Brain (organoid and tissue), 16 donors: ENCODE measurements at places on chromosomes 2 and 18. TPM values are rescaled to one million over a fixed set of nuclear protein-coding genes. Genes with fewer than 3 reads are reported as not detected.

DNA sequence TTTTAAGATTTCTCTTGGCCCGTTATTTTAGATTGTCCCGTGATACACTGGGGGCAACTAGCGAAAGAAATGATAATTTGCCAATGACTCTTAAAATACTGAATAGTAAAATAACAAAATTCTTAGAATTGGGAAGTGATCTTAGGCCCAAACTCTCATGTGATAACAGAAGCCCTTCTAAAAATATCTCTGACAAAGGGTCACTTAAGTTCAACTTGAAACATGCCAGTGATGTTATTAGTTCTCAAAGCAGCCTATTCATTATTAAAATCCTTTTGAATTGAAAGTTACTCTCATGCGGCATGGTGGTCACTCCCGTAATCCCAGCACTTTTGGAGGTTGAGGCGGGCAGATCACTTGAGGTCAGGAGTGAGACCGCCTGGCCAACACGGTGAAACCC, 920.9 kb downstream of the NRXN1 start:
- no peak for DNase-seq

- DNase-seq, result peak; percentile 89
Measured at GRCh38 chr18:44715842-44716241, 35.2 kb downstream of the SETBP1 start.

Gene GALNT3
- 5.3 TPM for polyA plus RNA-seq

Gene ANKRD62
- polyA plus RNA-seq, result not detected

- peak; percentile 35 for DNase-seq
Measured at GRCh38 chr2:128408349-128409305, 90.0 kb upstream of the HS6ST1 start.

DNA sequence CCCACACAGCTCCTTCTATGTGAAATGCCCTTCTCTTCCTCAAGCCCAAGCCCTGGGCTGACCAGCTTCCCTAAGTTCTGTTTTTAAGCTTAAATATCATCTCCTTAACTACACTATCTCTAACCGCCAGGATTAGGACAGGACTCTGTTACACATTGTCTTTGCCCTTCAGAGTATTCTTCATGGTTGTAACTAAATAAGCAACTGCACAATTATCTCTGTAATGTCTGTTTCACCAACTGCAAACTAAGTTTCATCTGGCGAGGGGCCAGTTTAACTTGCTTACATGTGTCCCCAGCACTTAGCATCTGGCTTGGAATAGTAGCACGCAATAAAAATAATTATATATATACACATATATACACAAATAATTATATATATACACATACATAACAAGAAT, 1.1 kb upstream of the ERMN start:
- no peak for DNase-seq

- no peak for DNase-seq
Measured at GRCh38 chr2:113827426-113827825, 62.5 kb upstream of the ACTR3 start.

- peak; percentile 1 for DNase-seq
Measured at GRCh38 chr2:232200195-232200594, 178.4 kb upstream of the ALPP start.

- DNase-seq, result no peak
Measured at GRCh38 chr18:39746201-39746600, 2180.6 kb upstream of the CELF4 start.

DNA sequence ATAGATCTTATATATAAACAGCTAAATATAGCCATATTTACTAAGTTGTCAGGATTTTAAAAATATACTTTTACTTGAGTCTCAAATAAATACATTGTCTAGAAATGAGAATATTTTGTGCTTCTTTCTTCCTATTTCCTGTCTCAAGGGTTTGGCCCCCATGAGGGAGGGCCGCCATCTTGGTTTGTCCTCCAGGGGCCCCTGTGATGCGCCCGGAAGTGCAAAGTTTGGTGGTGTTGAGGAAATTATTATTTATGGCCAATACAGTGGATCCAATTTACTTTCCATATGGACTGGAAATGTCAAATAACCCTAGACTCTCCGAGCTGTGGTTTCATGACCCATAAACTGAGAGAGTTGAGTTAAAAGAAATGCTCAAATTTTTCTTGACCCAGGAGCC, 104.7 kb upstream of the OTOS start:
- no peak for DNase-seq

DNA sequence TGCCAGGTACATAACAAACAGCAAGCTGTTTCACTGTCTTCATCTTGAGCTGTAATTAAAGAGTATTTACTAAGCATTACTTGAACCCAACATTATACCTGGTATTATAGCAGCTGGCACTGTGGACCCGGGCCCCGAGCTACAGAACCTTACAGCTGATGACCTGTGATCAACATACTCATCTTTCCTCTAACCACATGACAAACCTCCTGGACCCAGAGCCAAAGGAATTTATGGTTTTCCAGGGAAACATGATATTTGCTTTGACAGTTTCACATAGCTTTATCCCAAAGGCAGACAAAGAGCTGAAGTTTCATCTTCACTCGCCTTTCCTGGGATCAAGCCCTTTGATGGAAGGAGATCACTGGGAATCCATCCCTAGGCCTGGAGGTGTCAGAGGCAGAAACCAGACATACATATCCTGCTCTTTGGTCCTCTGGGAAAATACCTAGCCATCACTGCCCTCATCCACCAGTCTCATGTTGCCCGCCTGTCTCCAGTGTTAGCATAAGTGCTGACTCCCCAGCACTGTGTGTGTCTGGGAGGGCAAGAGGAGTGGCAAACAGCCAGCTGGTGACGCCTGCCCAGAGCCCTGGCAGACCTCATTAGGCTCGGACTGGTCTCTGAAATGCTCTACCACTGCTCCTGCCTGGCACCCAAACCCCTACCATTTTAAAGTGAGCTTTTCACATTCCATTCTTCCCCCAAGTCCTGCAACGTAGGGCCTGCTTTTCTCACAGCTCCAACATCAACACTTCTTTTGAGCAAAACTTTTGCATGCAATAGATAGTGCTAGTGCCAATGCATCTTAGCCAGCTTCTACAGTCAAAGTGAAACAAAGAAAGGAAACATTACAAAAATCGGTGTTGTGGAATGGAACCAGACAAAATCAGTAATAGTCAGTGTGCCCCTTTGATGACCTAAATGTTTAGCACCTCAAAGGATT, 138.8 kb upstream of the CTAGE1 start:
- DNase-seq, result no peak

Gene PSTPIP2
- 2.2 TPM for polyA plus RNA-seq

DNA sequence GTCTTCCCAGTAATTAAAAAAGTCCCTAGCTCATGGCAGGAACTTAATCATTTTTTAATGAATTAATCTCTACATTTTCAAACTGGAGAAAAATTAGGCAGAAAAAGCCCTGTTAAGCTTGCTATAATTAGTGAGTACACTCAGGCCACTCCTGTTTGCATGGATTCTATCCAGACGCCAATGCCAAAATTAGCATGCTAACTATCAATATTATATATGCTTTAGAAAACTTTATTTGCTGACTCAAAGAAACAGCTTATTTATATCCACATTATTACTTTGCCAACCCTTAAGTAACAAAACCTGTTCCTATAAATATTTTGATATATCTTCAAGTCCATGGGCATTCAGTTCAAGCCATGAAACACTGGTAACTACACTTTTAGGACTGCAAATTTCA, 90.9 kb downstream of the SMC6 start:
- no peak for DNase-seq

GRCh38 chr18:37238282-37239108, 327.1 kb downstream of the CELF4 start:
- no peak for DNase-seq

- no peak for DNase-seq
Measured at GRCh38 chr2:15800495-15801329, 139.6 kb upstream of the MYCN start.

DNA sequence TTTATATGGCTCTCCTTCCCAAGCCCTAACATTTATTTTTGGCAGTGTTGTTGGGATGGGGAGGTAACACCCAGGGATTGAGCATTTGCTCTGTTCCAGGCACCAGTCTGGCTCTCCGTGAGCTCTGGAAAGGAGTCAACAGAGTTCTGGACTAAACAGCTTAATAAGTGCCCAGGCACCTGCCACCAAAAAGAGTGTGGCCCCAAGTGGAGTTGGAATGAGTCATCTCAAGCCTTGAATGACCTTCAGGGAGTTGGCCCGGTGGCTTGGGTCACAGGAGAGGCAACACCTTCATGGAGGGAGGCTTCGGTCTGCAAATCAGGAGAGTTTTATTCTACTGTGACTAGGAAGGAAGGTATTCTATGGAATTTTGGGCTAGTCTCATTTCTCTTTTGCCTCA, 203.2 kb downstream of the DLGAP1 start:
- no peak for DNase-seq

DNA sequence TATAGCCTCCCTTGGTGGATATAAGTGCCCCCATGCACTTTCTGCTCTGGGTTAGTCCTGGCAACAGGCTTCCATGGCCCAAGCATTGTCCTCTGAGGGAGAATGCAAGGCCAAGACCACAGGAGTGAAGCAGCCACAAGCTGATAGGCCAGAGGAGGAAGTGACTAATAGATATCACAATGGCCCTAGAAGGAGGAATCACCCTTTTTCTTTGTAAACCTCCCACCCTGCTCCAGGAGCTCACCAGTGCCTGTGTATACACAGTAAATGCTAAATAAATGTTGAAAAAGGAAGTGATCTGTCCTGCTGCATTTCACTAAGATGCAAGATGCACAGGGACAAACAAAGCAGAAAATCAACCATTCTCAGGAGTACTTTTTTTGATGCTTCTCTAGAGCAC, 49.7 kb upstream of the ABCA12 start:
- no peak for DNase-seq

DNA sequence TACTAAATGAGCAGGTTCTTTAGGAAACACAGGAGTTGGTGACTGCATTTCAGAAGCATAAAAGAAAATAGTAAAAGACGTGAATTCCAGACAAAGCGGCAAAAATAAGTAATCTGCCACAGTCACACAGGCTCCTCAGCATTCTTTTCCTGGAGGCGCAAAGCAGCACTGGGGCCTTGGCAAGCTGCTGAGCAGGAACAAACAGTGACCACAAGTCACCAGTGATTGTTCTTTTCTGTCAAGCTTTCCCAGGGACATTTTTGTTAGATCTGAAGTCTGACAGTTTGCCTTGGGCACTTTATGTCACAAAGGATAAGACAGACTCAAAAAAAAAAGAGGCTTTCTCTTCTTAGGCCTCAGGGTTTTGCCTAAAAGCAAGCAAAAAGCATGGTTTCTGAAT, 216.2 kb downstream of the CDH20 start:
- no peak for DNase-seq

Gene ASTL
- not detected for polyA plus RNA-seq

Gene TMEM37
- polyA plus RNA-seq, result 1.9 TPM

DNA sequence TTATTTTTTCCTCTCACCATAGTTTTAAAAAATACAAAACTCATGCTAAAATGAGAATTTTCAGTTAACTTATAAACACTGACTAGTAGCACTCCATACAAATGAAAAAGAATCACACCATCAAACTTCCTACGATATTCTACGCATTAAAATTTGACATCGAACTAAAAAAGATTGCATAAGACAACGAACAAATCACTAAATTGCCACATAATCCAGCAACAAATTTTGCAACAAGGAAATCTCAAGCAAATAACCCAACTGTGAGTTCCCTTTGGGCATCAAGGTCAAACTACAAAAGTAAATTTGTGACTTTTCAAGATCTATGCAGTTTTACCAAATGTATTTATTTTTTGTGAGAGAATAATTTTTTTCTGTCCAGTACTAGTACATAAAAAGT, 1.5 kb downstream of the MAP3K2 start:
- DNase-seq, result no peak

GRCh38 chr2:47644351-47644750, 138.6 kb upstream of the MSH6 start:
- DNase-seq, result no peak

DNA sequence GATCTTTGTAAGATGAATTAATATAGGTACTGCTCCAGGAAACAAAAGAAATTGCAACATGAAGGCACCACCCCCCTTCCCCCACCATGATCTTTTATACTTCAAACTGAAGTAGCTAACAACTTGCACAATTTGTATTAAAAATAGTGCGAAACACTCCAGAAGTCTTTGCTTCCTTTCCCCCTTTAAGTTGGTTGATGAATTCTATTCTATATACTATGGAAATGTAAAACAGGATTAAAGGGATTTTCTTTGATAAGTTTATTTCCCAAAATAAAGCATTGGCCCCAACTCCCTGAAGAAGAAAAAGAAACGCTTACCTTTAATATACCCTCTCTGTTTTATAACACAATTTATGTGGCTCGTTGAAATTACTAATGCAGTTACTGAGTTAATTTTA, 227.1 kb downstream of the ARHGAP15 start:
- no peak for DNase-seq

DNA sequence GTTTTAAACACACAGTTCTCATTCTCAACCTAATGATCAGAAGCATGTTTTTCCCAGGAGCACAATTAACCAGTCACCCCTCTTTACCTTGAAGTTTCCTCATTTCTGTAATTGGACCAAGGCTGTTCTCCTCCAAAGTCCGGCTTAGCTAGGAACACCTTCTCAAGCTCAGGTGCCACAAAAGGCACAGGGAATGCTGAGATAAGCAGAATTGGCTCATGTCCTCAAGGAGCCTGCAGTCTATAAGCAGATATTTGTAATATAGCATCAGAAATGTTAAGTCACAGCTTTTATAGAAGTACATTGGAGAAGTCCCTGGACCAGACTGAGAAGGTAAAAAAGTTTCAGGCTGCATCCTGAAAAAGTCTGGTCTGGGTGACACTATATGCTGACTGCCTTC, 20.7 kb downstream of the OSR1 start:
- no peak for DNase-seq

Gene GALNT5
- polyA plus RNA-seq, result not detected

GRCh38 chr2:95329891-95330793, 33.0 kb downstream of the KCNIP3 start:
- no peak for DNase-seq

- DNase-seq, result no peak
Measured at GRCh38 chr2:127581516-127582490, 46.3 kb downstream of the MYO7B start.

DNA sequence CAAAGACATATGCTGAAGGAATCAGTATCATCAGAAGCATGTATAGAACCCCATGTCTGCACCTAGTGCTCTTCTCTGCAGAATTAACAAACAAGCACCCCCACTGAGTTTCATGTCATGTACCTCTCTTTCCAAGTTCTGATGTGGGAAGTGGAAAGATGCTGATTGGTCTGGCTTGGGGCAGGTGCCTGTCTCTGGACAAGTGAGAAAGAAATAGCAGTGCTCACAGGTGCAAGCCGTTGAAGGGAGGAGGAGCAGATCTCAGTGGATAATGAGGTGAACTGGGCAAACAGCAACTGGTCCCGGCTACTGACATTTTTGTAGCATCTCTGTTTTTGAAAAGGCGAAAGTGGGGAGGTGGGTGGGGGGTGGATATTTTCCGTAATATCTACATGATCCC, 17.5 kb upstream of the ACVR1 start:
- DNase-seq, result no peak

DNA sequence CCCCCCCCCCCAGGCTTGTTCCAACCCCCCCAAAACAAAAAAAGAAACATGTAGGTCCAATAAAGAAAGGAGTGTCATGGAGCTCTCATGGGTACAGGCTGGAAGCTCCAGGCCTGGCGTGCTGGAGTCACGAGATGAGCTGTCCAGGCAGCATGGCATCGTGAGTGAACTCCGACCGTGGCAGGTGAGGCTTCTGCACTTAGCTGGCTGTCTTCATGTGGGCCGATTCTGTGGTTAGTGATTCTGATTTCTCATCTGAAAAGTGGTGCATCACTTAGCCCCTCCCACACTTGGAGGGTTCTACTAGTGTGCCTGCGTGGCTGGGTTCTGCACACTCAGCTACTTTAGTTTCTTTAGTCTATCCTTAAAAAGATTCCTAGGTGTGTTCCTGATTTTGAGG, 126.4 kb upstream of the MGAT5 start:
- DNase-seq, result no peak
